ENCODE measurements at places on chromosomes 1 and 21. TPM values are rescaled to one million over a fixed set of nuclear protein-coding genes. Genes with fewer than 3 reads are reported as not detected.

The FMO4 gene
- total RNA-seq: 1.8 TPM

The AGT gene
- 0.17 TPM for total RNA-seq

The PGBD5 gene
- total RNA-seq: 0.67 TPM

The YARS1 gene
- total RNA-seq: 165 TPM

The MTHFR gene
- total RNA-seq: 19.2 TPM

The CPLANE2 gene
- 13.0 TPM for total RNA-seq

The FCER1G gene
- not detected for total RNA-seq

The KCNN3 gene
- not detected for total RNA-seq

The SHISAL2A gene
- under 0.01 TPM for total RNA-seq

The KIF17 gene
- 0.99 TPM for total RNA-seq

The MPZ gene
- total RNA-seq: 0.67 TPM

The BRDT gene
- not detected for total RNA-seq

The CELF3 gene
- not detected for total RNA-seq

The GABPB2 gene
- 10.7 TPM for total RNA-seq

The CD1B gene
- total RNA-seq: not detected

The RGL1 gene
- 2.5 TPM for total RNA-seq

The LMO4 gene
- 44.7 TPM for total RNA-seq

The STUM gene
- total RNA-seq: 0.05 TPM

The SPRR2E gene
- 0.47 TPM for total RNA-seq

The OR10K1 gene
- not detected for total RNA-seq

The SDE2 gene
- total RNA-seq: 23.5 TPM

The CFHR1 gene
- not detected for total RNA-seq

The NBPF15 gene
- total RNA-seq: 85.8 TPM

Data from mammary epithelial cell (primary cell).